ENCODE measurements at places on chromosomes 5 and 9.

GRCh38 chr5:176816043-176816745 is 5.8 kb downstream of the UNC5A start:
- DNase-seq, result no peak

GRCh38 chr5:56585461-56585860 is 229.9 kb upstream of the MAP3K1 start:
- DNase-seq, result no peak

DNA sequence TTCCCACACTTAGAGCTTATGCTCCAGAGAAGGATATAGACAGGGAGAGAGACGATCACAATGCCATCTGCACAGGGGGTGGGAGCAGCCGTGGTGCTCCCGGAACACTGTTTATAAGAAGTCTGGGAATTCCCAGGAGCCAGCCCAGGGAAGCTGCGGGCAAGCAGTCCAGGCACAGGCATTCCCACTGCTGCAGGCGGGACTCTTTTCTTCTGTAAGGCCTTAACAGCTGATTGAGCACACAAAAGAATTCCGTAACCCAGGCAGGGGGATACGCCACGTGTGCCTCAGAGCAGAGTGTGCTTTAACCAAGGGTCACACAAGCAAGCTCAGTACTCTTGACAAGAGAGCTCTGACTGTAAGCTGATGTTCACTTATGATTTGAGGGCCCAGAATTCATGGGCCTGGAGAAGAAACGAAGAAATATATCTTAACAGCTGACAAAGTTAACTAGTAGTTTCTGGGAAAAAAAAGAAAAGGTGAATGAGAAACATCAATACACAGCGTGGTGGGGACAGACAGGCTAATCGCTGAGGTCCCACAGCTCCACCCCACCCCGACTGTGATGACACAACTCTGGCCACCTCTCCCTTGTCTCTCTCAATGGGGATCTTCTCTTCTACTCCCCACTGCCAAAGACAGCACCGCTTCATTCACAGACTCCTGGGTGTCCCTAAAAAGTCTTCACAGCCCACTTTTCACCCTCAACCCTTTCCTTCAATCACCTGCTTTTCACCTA is 85.9 kb upstream of the SIMC1 start:
- DNase-seq, result no peak

- no peak for DNase-seq
Measured at GRCh38 chr9:123350590-123351310, 5.2 kb upstream of the CRB2 start.

- no peak for DNase-seq
Measured at GRCh38 chr5:14528926-14529325, 52.7 kb upstream of the OTULINL start.
